Left lung (tissue), 14 donors: ENCODE measurements at places on chromosomes 5 and 9. TPM values are rescaled to one million over a fixed set of nuclear protein-coding genes. Genes with fewer than 3 reads are reported as not detected.
A peak's percentile ranks its signal among the peaks of the same experiment; 100 is the strongest.

DNA sequence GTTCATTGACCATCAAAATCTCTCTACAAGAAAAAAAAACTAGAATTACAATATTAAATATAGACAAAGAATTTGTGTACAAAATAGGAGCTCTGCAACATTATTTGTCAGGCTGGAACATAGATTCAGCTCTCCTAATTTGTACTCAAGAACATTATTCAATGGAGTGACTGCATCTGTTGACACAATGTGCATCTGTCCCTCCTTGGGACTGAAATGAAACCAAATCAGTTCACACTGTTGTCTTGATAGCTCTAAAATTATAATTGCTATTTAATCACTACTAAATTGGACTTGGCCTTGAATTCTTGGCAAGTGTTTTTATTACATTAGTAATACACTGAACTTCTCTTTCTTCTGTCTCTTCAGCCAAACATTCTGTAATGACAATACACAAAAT lies 47.7 kb downstream of the FTMT start:
- H3K36me3 ChIP-seq = no peaks in the 10 kb centered on the region
- H3K27me3 ChIP-seq = no peaks in the 10 kb centered on the region
- H3K4me3 ChIP-seq = no peak overlapping the region
- H3K27ac ChIP-seq = no peak overlapping the region
- H3K4me1 ChIP-seq = no peaks in the 10 kb centered on the region

OR1J2 gene
- total RNA-seq = not detected

- no peaks in the 10 kb centered on the region for H3K27me3 ChIP-seq
- no peak overlapping the region for H3K27ac ChIP-seq
- DNase-seq = no peak
- H3K4me1 ChIP-seq = peaks cover 4% of the 10 kb centered on the region
These were observed 33.7 kb downstream of the SNX18 start for GRCh38 chr5:54551292-54551691.

DNA sequence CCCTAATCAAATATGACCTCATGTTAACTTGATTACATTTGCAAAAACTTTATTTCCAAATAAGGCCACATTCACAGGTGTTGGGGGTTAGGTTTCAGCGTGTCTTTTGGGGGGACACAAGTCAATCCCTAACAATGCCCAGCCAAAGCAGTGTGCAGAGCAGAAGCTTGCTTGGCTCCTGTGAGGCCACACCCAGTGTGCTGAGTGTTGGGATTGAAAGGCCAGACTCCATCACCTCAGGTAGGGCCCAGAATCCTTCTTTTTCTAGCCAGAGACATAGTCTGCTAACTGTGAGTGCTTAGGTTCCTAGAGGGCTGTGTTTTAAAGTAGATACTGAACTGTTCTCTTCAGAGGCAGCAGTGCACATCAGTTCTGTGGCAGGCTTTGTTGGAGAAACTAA lies 27.9 kb downstream of the KDM4C start:
- no peaks in the 10 kb centered on the region for H3K36me3 ChIP-seq
- no peak overlapping the region for H3K4me3 ChIP-seq
- no peak for DNase-seq
- H3K27ac ChIP-seq = no peak overlapping the region
- H3K4me1 ChIP-seq = peaks cover 39% of the 10 kb centered on the region
- H3K27me3 ChIP-seq = no peaks in the 10 kb centered on the region

CRB2 gene
- total RNA-seq = 0.09 TPM

DNA sequence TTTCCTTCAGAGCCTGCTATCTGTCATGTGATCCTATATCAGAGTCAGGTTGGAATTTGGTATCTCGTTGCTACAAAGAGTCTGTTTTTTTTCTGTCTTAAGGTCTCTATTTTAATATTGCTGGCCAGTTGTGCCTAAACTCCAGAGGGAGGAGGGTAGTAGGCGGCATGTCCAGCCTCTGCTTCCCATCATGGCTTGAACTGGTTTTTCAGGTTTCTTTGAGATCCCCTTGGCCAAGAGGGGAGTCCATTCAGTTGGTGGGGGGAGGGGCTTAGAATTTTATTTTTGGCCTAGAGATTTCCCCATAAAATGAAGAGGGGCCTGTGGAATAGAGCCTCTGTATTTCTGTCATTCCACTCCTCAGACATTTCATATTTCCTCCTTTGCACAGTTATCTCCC lies 15.4 kb upstream of the ZNF354C start:
- no peak for DNase-seq
- H3K27me3 ChIP-seq = no peaks in the 10 kb centered on the region
- no peaks in the 10 kb centered on the region for H3K4me1 ChIP-seq

- DNase-seq = no peak
- H3K4me1 ChIP-seq = no peaks in the 10 kb centered on the region
- H3K27me3 ChIP-seq = no peaks in the 10 kb centered on the region
- H3K4me3 ChIP-seq = no peak overlapping the region
- H3K36me3 ChIP-seq = no peaks in the 10 kb centered on the region
These were observed 142.1 kb downstream of the XRCC4 start for GRCh38 chr5:83219495-83219894.

DNA sequence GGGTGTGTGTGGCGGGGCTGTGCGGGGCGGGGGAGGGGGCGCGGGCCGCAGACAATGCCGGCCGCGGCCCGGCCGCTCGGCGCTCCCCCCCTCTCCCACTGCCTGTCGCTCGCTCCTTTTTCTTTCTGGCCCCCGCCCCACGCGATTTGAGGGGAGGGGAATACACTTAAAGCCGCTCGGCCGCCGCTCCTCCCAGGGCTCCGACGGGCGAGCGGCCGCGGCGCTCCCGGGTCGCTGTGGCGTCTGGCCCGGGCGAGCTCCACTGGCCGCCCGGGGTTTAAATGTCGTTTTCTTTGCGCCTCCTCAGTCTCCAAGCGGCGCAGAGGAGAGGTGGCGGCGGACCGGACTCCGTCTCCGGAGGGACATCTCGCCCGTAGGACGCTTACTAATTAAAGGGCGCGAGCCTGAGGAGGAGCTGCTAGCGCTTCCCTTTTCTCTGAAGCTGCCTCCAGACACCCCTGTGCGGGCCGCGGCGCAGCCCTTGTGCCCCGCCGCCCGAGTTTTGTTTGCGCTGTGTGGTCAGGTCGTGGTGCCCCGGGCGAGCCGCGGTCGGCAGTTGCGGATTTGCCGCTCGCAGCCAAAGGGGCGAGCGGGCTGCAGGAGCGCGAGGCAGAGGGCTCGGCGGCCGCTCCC lies 1.4 kb downstream of the ZSWIM6 start:
- no peaks in the 10 kb centered on the region for H3K36me3 ChIP-seq
- no peak for DNase-seq
- no peaks in the 10 kb centered on the region for H3K27me3 ChIP-seq
- peak overlapping the region; percentile 73 for H3K4me3 ChIP-seq
- H3K4me1 ChIP-seq = peaks cover 10% of the 10 kb centered on the region
- peak overlapping the region; percentile 85 for H3K27ac ChIP-seq

REEP2 gene
- total RNA-seq = 2.5 TPM

DNA sequence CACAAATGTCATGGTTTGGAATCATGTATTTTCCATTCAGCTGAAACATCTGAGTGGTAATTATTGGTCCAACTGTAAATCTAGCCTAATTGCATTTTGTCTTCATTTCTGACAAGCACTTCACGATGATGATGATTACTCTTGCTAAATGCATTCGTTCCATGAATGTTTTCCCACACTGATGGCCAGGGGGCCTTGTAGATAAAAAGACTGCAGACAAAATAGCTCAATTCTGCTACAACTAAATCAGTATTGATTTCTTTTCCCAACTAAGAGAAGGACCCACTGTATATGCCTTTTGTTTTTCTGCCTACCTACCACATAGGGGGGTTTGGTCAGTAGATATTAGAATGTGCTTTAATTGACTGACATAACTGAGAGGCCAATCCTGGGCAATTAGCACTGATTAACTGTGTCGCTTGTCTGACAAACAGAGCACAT lies 1351.3 kb upstream of the NUDT12 start:
- no peaks in the 10 kb centered on the region for H3K36me3 ChIP-seq
- DNase-seq = no peak
- no peak overlapping the region for H3K27ac ChIP-seq
- no peaks in the 10 kb centered on the region for H3K4me1 ChIP-seq

GLDC gene
- total RNA-seq = 3.0 TPM

GRCh38 chr9:89370593-89370992 lies 52.3 kb downstream of the SECISBP2 start:
- no peak overlapping the region for H3K27ac ChIP-seq
- H3K27me3 ChIP-seq = no peaks in the 10 kb centered on the region
- H3K36me3 ChIP-seq = no peaks in the 10 kb centered on the region

NOL6 gene
- total RNA-seq = 48.3 TPM

LECT2 gene
- total RNA-seq = not detected

- DNase-seq = no peak
- H3K4me1 ChIP-seq = no peaks in the 10 kb centered on the region
- peaks cover 19% of the 10 kb centered on the region for H3K27me3 ChIP-seq
- H3K4me3 ChIP-seq = no peak overlapping the region
- no peaks in the 10 kb centered on the region for H3K36me3 ChIP-seq
These were observed 81.3 kb downstream of the ANKRD33B start for GRCh38 chr5:10645146-10645545.
